ENCODE measurements at places on chromosomes 2 and 18.

DNA sequence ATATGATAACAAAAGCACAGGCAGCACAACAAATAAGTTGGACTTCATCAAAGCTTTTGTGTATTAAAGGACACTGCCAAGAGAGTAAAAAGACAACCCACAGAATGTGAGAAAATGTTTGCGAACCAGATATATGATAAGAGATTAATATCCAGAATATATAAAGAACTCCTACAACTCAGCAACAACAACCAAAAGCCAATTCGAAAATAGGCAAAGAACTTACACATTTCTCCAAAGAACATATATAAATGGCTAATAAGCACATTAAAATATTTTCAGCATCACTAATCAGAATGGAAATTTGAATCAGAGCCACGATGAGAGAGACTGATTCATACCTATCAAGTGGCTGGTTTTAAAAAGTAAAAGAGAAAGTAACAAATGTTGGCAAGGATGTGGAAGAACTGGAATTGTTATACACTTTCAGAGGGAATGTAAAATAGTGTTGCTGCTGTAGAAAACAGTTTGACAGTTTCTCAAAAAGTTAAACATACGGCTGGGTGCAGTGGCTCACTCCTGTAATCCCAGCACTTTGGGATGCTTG, 25.2 kb downstream of the EPB41L5 start:
- no peak for DNase-seq

GRCh38 chr2:143193121-143193520, 63.9 kb downstream of the ARHGAP15 start:
- DNase-seq, result no peak

- no peak for DNase-seq
These were observed 941 bp downstream of the ZAP70 start for GRCh38 chr2:97714084-97714949.

GRCh38 chr18:79932907-79933306, 18.5 kb downstream of the SLC66A2 start:
- no peak for DNase-seq

DNA sequence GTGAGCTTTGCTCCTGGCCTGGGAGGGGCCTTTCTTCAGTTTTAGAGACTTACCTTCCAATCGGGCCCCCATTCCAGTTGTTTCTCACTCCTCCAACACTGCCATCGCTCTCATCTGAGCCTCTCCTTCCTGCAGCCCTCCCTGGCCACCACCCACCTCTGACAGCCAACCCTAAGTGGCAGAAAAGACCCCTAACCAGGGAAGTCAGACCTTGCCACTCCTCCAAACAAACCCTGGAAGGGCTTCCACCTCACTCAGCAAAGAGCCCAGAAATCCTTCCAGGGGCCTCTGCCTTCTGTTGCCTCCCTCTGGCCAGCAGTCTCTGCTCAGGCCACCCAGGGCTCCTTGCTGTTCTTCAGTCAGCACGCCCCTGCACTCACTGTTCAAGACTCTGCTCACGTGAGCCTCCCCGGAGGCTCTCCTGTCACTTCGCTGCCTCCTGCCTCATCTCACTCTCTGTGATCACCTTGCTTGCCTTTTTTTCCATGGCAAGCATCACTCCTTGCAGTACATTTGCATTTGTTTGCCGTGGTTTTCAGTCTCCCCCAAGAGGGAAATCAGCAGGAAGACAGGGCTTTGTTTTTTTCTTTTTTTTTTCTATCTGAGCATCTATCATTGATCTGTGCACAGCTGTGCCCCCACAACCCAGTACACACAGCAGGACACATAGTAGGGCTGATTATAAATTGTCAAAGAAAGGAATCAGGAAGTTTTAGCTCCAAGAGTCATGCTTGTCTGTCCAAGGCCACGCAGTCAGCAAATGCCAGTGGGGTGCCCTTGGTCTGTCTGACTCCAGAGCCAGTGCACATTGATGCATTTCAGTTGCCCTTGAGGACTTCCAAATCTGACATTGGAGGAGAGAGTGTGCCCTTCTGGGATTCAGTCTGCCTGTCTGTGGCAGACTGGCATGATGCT, 83.9 kb downstream of the INHBB start:
- DNase-seq, result no peak

- no peak for DNase-seq
These were observed 988 bp upstream of the KCNE4 start for GRCh38 chr2:223050900-223051504.

- DNase-seq, result no peak
These were observed 160.9 kb upstream of the COL3A1 start for GRCh38 chr2:188813315-188813714.

- DNase-seq, result no peak
These were observed 329.1 kb upstream of the PKDCC start for GRCh38 chr2:41718705-41719104.

- no peak for DNase-seq
These were observed 1.0 kb downstream of the SP5 start for GRCh38 chr2:170715932-170716777.

- DNase-seq, result no peak
These were observed 108.1 kb downstream of the TPO start for GRCh38 chr2:1521191-1521877.

- no peak for DNase-seq
These were observed 341.7 kb downstream of the STK39 start for GRCh38 chr2:167905668-167906067.

DNA sequence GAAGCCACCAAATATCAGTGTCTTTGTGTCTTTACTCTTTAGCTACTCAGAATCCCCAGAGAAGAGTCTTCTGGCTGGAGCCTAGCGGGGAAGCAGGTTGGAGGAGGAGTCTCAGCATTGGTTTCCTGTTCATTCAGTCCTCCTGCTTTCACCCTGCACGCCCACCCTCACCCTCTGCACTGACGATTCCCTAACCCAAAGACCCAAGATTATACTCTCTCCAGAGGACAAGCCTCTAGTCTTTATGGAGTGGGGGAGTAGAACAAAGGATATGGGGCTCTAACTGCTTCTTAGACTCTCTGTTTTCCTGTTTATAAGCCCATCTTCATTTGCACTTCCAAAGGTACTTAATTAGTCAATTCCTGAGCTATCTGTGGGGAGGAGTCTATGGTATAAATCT, 338.8 kb downstream of the AGPS start:
- no peak for DNase-seq

GRCh38 chr2:232365621-232366321, 12.8 kb upstream of the ALPP start:
- no peak for DNase-seq

- DNase-seq, result no peak
These were observed 95.5 kb upstream of the COL3A1 start for GRCh38 chr2:188878716-188879115.

DNA sequence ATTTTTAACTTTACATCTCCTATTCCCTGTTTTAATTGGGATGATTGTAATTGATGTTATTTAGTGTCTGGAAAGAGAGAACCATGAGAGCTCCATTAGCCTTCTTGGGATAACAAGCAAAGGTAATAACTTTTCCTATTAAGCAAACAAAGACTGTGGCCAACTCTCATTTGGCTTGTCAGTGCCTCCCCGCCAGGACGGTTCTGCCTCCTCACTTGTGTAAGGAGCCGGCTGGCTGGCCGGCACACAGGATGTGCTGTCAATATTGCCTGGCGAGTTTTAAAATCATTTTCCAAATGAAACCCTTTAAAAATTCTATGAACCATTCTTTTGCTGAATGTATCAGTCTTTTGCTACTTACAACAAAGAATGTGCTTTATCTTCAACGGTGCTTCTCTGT, 898.3 kb downstream of the CPS1 start:
- DNase-seq, result no peak

- DNase-seq, result peak; percentile 4
These were observed 1398.3 kb downstream of the DSC3 start for GRCh38 chr18:29644276-29644675.

DNA sequence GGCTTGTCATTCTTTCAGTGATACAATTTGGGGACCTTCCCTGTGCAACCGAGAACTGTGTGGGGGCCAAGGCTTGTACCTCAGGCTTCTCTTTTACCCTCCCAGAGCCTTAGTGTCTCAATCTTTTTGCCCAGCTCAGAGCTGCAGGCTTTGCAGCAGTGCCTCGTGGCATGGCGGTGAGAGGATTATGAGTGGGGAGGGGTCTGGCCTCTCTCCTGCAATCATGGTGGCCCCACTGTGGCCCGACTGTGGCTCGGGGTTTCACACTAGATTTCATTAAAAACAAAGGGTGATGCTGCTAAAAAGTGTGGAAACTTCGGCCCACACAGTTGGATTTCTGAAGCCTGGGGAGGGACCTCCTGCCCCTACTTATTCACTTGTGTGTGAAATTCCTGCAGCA, 75.5 kb downstream of the CAPN13 start:
- no peak for DNase-seq

DNA sequence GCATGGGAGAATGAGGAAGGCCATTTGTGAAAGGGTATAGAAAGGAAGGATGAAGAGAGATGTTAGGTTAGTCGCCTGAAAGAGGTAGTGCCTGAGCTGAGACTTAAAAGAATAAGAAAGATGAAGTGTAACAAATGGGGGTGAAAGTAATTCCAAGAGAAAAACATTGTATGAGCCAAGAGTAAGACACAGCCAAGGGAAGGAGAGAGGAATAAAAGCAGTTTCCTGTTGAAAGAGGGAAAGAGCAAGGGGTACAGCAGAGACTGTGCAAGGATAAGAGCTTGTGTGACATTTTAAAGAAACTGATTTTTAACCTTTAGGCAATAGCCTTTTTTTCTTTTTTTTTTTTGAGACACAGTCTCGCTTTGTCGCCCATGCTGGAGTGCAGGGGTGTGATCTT, 4.8 kb upstream of the RBBP8 start:
- DNase-seq, result no peak

- no peak for DNase-seq
These were observed 40.7 kb upstream of the NEMP2 start for GRCh38 chr2:190575263-190575662.

DNA sequence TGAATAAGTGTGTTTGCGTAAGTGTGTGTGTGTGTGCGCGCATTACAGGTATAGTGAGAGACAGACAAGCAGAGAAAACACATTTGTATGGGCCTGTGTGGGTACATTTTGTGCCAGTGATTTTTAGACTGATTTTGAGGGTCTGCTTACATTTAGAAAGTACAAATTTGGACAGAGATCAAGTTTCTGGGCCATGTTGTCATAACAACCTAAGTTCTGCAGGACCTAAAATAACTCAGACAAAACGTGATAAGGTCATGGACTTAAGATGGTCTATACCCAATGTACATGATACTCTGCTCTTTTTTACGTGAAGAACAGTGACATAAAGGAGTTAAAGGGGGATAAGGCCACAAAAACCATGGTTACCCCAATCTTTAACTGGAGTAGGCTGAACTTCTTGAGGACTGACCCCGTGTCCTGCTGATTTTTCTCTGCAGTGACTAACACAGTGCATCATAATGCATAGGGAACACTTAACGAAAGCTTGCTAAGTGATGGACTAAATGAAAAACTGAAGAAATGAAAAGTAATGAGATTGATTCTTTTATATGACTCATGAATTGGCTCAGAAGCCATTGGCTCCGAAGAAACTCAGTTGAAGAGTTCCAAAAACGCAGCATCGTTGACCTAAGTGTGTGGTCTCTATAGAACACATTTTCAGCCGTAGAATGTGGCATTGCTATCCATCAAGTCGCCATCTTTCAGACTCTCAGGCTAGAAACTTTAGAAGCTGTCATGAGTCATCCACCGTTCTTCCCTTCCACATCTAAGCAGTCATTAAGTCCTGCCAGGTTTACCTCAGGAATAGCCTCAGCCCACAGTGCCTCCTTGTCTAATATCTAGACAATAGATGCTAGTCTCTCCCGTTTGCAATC, 61.6 kb upstream of the NCOA1 start:
- no peak for DNase-seq

GRCh38 chr2:163043201-163043600, 204.6 kb upstream of the KCNH7 start:
- DNase-seq, result no peak

DNA sequence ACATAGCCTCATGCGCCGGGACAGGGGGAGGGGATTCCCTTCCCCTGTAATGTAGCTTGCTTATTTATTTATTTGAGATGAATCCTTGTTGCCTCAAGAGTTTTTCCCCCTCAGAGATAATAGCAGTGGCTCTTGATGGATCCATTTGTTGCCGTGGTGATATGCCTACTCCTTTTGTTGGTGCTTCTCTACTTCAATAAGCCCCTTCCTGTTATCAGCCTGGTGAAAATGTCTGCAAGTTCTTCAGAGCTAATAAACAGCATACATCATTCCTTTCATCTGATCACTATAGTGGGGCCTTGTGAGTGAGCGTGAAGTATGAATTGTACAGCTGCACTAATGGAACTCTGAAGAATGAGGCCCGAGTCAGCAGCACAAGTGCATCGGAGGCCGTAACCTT, 19.4 kb downstream of the FZD5 start:
- no peak for DNase-seq

GRCh38 chr18:49238433-49239042, 221.9 kb downstream of the DYM start:
- peak; percentile 4 for DNase-seq

GRCh38 chr2:50355891-50356290, 676.0 kb downstream of the NRXN1 start:
- no peak for DNase-seq

- no peak for DNase-seq
These were observed 63.7 kb downstream of the MARCHF4 start for GRCh38 chr2:216308576-216308975.

- no peak for DNase-seq
These were observed 15.9 kb downstream of the KIDINS220 start for GRCh38 chr2:8821276-8822217.

DNA sequence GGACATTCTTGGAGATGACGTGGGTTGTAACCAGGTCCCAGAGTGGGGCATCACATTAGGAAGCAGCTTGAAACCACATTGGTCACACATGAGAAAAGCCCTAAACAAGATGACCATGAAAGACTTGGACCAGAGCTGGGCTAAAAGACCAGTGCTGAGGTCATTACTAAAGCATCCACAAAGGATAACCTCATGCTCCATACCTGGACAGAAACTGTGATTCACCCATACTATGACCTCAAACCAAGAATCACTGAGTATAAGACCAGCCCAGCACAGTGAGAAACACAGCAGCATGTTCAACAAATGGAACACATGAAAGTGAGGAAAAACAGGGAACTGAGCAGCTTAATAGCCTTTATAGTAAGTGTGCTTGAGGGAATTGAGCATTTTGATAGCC, 635.5 kb upstream of the NETO1 start:
- no peak for DNase-seq

DNA sequence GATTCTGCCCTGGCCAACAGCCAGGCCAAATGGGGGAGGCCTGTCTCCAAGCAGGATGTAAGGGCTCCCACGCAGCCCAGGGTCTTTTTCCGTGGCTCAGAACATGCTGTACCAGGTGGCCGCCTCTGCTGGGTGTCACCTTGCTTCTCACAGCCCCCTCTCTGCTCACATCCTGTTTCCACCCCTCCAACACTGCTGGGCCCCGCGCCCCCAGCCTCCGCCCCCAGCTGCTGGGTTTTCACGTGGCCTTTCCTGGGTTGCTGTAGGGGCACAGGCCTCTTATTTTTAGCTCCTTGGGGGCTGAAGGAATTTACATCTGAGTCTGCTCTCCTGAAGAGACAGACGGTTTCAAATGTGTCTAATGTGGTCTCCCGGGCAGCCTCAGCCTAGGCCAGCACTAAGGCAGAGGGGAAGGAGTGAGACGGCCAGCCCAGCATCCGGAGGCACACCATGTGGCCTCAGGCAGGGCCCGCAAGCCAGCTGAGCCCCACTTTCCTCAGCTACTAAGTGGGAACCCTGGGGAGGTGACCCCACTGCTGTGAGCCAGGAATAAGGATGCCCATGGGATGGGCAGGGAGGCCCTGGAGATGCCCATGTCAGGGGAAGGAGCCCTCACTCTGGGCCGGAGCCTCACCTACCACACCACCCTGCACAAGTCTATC, 18.7 kb upstream of the DUSP2 start:
- DNase-seq, result no peak

- no peak for DNase-seq
These were observed 239.1 kb downstream of the ICOS start for GRCh38 chr2:204175552-204176271.

All from COLO829 (cell line).